ENCODE measurements at places on chromosomes 2 and 18.

DNA sequence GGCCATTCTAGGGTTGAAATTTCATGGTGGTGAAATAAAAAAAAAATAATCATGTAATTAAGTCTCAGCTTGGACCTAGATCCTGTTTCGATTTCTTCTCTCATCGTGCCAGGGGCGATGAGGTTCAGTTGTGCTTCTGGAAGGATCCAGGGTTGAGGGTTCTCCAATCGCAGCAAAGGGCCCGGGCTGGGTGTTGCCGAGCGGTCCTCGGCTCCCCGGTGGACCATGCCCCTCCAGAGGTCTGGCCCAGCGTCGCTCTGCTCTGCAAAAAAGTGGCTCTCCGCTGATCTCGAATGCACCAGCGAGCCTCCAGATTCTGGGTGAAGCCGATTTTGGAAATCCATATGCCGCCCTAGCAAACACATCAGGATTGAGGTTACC, 39.0 kb downstream of the EN1 start:
- DNase-seq, result no peak

DNA sequence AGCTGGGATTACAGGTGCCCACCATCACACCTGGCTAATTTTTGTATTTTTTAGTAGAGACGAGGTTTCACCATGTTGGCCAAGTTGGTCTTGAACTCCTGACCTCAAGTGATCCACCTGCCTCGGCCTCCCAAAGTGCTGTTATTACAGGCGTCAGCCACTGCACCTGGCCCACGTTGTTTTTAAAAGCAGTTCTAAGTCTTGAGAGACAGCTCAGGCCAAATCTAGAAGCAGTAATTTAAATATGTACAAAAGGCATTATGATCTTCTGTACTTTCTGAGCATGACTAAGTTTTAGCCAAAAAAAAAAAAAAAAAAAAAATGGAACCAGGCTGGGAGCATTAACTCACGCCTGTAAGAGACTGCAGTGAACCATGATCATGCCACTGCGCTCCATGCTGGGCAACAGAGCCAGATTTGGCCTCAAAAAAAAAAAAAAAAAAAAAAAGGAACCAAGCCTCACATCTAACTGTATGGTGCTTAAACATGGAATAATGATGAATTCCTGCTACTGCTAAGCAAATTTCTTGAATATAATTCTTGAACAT, 4.0 kb downstream of the ABHD3 start:
- DNase-seq, result no peak

DNA sequence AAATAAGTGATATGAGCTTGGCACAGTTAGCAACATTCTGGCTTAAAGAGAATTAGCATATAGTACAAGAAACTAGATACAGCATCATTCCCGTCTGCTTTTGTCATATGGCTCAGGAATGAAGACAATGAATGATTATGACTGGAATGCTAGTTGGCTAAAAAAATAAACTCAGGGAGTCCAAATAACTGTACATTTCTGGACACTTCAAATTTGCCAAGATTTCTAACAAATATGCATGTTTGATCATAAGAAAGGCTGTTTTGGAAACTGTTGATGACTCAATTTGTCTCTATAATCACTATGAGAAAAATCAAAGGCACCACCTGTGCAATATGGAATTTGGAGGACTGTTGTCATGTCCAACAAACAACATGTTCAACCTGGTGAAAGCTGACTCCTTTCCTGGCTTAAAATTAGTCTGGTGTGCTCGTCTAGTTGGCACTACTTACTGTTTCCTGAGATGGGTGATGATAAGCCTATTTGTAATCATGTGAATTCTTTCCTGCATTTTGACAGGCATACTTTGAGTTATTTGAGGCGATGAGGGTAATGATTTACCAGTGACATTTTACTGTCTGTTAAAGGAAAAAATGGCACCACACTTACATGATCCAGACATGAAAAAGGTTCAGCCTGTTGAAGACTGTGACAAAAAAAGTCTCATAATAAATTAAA, 133.9 kb upstream of the CDH20 start:
- DNase-seq, result no peak

GRCh38 chr18:13377496-13377895, 158.9 kb downstream of the LDLRAD4 start:
- no peak for DNase-seq

GRCh38 chr2:26009567-26009963, 24.3 kb upstream of the RAB10 start:
- no peak for DNase-seq

GRCh38 chr2:238425979-238426567, 654 bp upstream of the ASB1 start:
- no peak for DNase-seq

DNA sequence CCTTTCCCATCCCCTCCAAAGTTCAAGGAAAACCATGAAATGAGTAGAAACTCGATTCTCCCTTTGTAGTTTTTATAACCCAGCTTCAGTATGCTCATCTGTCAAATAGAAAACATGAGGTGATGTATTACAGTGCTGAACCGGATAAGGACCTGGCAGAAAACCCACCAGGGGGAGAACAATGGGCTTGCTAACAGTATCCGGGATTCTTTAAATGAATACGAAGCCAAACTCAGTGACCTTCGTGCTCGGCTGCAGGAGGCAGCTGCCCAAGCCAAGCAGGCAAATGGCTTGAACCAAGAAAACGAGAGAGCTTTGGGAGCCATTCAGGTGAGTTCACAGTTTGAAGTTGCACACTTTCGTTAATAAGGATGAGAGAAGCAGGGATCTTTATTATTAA, 113.6 kb upstream of the TTC39C start:
- no peak for DNase-seq

GRCh38 chr2:166373105-166373504, 2.6 kb downstream of the SCN9A start:
- no peak for DNase-seq

DNA sequence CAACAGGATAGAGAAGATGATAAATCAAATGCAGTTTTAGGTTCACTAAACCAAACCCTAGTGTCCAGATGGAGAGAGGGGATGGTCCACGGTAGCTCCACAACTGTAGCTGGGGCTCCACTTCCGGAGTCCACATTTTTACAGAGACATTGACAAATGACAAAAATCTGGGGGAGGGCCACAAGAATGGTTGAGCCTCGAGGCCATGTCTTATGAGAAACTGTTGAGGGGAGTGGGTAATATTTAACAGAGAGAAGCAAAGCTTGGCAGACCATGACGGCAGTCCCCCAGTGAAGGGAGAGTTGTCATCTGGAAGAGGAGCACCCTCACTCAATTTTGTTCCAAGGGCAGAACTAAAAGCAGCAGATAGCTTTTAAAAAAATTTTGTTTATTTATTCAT, 17.6 kb upstream of the EPHA4 start:
- DNase-seq, result no peak

GRCh38 chr2:209086761-209087160, 337.1 kb upstream of the MAP2 start:
- no peak for DNase-seq

DNA sequence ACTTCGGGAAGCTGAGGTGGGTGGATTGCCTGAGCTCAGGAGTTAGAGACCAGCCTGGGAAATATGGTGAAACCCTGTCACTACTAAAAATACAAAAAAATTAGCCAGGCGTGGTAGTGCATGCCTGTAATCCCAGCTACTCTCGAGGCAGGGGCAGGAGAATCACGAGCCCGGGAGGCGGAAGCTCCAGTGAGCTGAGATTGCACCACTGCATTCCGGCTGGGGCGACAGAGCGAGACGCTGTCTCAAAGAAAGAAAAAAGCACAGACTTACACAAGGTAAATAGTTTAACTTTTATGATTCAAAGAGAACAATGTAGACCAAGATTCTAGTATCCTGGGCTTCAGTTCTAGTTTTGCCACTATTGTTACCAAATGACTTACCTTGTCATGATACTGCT, 37.4 kb downstream of the NCKAP1 start:
- DNase-seq, result no peak

- no peak for DNase-seq
Observed at GRCh38 chr2:42274863-42275262, 86.2 kb downstream of the COX7A2L start.

GRCh38 chr2:222698276-222698675, 26.8 kb downstream of the MOGAT1 start:
- no peak for DNase-seq

DNA sequence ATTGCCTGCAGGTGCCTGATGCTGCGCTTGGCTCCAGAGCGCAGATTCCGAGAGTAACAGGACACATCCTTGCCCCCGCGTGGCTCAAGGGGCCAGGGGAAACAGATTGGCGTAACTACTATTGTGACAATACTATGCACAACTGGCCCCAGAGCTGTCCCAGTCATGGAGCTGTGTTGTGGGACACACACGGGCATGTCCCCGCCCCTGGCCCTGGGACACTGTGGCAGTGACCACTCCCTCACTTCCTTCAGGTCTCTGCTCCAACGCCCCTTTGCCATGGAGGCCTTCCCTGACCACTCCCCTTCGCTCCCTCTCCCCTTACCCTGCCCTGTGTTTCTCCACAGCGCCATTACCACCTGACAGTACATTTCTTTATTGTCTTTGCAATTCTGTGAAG, 132.1 kb downstream of the SMAD2 start:
- DNase-seq, result no peak

DNA sequence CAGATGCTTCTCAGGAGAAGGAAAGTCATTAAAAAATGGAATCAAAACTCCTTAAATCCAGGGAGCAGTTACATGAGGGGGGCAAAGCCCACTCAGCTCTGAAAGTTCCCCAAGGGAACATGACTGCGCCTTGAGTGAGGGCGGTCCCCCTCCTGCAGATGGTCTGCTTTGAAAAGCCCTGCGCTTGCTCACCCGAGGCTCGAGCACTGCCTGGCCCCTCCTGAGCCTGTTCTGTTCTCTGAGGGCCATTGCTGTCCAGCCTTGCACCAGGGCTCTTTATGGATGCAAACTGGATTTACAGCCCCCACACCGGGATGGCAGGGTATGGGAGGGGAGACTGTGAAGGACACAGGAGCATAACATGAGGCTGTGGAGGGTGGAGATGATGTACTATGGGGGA, 37.8 kb upstream of the DNMT3A start:
- no peak for DNase-seq

DNA sequence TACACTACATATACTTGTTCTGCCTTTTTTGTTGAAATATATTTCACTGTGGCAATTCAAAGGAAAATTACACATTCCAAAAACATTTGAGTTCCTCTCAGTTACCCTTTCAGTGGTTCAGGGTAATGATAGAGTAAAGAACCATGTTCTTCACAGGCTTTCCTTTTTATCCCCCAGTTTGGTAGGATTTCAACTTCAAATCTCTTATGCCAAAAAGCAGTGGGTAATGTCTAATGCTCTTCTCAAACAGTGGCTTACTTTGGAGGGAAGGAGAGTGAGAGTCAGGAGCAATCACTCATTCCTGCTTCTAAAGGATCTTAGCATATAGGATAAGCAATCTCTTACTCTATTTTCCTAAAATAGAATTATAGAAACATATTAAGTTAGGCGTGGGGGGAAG, 290.6 kb downstream of the ZEB2 start:
- no peak for DNase-seq
